CD4-positive, alpha-beta T cell treated with Interleukin-4 for 4 hours (primary cell): ENCODE measurements at places on chromosomes 3 and 15.
A peak's percentile ranks its signal among the peaks of the same experiment; 100 is the strongest.

GRCh38 chr15:52438047-52438446 lies 90.6 kb downstream of the MYO5A start:
- no peak for DNase-seq

- DNase-seq, result no peak
Measured at GRCh38 chr3:57074135-57074534, 13.7 kb downstream of the SPATA12 start.

- DNase-seq, result no peak
Measured at GRCh38 chr15:34578283-34578674, 5.2 kb downstream of the GOLGA8B start.

- no peak for DNase-seq
Measured at GRCh38 chr15:32952901-32953532, 235.2 kb downstream of the GREM1 start.

- no peak for DNase-seq
Measured at GRCh38 chr3:14750650-14751049, 68.1 kb upstream of the FGD5 start.

DNA sequence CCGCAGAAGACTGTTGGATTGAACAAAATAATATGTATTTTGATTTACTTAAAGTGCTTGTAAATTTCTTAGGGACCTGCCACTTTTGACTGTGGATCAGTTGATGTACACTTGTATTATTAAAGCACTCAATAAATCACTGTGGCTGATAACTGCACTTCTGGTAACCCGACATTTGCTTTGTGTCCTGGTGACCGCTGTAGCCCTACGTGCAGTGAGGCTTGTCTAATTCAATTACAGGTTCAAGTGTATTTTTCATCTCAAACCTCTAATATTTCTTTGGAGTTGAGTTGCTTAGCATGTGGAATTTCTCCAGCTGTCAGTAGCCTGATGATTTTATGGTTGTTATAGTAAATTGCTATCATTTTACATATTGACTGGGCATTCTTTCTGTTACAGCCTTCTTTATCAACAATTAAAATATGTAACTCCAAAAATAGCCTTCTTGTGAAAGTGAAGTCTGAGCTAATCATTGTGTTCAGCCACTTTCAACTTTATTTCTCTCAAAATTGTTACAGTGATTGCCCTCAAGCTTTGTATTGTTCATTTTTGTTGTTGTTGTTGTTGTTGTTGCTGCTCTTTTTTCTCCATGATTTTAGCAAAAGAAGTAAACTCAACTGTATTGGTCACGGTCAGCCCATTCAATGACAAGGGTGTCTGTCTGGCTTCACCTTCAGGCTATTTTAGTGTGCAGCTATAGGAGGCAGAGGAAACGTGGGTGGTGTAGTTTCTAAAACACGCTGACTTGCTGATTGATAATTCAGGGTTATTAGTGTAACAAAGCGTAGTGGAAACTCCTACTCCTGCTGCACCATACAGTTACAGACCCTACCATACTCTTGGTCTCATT lies 215.1 kb upstream of the UBE2E1 start:
- DNase-seq, result no peak

- no peak for DNase-seq
Measured at GRCh38 chr15:31372635-31373091, 46.0 kb downstream of the KLF13 start.

- DNase-seq, result no peak
Measured at GRCh38 chr15:41474436-41474835, 19.2 kb upstream of the ITPKA start.

GRCh38 chr15:29570121-29570947 lies 251.9 kb downstream of the TJP1 start:
- DNase-seq, result no peak

GRCh38 chr15:31605467-31605931 lies 278.9 kb downstream of the KLF13 start:
- no peak for DNase-seq

DNA sequence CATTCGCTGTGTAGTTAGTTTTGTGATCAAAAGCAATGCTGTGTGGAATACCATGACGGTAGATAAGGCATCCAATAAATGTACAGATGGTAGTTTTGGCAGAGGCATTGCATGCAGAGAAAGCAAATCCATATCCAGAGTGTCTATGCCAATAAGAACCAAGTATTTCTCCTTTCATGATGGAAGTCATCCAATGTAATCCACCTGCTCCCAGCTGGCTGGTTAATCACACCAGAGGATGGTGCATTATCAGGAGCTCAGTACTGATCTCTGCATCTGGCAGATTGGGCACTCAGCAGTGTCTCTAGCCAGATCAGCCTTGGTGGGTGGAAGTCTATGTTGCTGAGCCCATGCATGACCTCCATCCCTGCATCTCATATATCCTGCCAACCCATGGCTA lies 677.7 kb upstream of the NECTIN3 start:
- DNase-seq, result no peak

- DNase-seq, result no peak
Measured at GRCh38 chr15:65885668-65886218, 16.5 kb downstream of the RAB11A start.

- no peak for DNase-seq
Measured at GRCh38 chr3:8529181-8529637, 27.6 kb downstream of the LMCD1 start.

DNA sequence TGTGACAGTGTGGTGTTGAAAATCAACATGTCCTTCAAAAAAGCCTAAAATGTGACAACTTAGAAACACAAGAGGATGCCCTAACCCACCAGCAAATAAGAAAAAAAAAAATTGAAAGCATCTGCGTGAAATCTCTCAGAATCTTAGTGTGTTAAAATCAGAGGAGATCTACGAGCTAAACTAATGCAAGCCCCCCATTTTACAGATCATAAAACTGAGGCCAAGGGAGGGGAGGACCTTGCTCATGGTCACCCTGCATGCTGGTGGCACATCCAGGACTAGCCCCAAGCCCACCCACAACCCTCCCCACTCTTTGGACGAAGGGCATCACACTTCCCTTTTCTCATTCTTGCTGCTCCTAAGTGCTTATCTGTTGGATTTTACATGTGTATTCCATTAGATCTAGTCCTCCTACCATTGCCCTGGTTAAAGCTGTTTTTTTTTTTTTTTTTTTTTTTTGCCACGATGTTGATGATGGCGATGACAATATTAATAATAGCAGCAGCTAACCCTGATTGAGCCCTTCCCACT lies 29.1 kb upstream of the NOX5 start:
- no peak for DNase-seq

- no peak for DNase-seq
Measured at GRCh38 chr3:8776406-8776805, 7.0 kb upstream of the OXTR start.

- no peak for DNase-seq
Measured at GRCh38 chr15:96358001-96358801, 27.7 kb downstream of the NR2F2 start.

DNA sequence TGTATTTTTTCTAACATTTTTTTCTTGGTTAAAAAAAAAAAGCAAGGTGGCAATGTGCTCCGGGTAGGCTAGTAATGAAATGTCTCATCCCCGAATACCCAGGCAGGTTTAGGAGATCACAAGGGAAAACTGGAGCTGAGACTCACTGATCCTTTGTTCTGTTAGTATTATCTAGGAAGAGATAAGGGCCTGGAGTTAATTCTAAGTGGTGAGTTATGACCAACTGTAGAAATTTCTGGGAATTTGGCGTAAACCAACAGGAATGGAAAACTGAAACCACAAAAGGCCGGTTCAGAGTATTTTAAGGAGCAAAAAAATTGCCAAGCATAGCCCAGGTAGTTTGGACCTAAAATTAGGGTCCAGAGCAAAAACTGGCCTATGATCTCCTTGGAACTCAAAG lies 12.4 kb downstream of the PPM1M start:
- DNase-seq, result no peak

- DNase-seq, result peak; percentile 66
Measured at GRCh38 chr3:151156618-151157216, 46.3 kb downstream of the GPR171 start.

DNA sequence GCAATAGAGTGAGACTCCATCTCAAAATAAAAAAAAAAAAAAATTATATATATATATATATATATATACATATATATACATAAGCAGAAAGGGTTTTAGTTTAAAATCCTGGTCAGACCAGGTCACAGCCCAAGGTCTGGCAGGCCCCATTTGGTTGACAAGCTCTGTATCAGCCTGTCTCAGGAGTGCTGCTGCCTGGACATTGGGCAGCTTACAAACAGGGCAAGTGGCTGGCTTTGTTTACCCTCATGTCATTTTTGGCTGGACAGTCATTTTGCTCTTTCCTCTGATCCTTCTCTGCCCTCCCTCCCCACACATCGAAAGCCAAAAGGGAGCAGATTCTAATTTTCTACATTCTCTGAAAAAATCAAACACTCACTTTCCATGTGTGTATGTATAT lies 26.7 kb upstream of the KLHL6 start:
- no peak for DNase-seq

DNA sequence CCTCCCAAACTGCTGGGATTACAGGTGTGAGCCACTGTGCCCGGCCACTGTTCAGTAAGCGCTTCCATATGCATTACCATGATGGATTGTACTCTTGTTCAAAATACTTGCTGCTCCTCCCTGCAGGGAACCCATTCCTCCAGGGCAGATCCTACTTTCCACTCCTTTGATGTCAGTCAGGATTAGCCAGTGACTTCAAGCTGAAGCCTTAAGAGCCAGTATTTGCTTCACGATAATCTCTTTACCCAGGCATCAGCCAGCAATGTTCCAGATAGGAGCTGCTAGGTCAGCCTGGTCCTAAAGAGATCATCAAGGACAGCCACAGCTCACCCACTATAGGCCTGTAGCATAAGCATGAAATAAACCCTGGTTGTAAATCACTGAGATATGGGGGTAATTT lies 96.5 kb upstream of the UBE2E2 start:
- no peak for DNase-seq

GRCh38 chr3:127867986-127868385 lies 45.7 kb upstream of the MGLL start:
- DNase-seq, result no peak

DNA sequence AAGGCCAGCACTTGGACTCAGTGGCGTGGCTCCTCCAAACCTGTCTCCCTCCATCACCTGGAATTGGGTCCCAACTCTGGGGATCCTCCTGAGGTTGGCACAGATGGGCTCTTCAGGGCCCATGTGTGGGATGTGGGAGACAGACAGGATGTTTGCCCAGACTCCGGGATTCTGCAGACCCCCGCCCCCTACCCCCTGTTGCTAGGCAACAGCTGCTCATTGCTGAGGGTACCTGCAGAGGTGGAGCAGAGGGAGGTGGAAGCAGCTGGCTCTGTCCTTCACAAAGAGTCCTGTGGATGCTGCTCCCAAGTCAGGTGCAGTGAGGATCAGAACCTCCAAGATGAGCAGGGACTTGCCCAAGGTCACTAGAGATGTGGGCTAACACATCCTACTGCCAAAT lies 40.0 kb upstream of the SLC6A1 start:
- DNase-seq, result no peak

DNA sequence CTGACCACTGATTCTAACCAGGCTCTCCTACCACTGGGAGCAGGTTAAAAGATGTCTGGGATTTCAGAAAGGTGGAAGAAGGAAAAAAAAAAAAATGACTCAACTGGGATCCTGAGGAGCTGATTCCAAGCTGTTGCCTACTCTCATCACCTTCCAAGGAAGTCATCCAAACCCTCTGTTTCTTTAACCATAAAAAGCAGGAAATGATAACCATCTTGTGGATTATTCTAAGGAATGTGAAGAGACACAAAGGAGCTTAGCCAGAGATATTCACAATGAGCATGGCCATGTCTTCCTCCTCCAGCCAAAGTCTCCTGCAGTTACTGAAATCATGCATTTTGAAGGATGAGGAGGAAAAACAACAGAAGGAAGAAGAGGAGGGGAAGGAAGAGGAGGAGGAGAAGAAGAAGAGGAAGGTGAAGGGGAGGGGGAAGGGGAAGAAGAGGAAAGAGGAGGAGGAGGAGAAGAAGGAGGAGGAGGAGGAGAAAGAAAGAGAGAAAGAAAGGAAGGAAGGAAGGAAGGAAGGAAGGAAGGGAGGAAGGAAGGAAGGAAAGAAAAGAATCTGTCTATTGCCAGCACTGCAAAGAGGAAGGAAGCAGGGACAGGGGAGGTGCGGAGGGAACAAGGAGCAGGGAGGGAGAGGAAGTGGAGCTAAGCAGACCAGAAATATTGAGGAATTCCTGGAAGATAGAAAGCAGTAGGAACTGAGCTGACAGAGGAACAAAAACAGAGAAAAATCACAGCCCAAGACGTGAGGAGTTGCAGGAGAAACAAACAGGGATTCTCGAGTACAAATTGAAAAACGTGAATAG lies 229.2 kb downstream of the UACA start:
- DNase-seq, result no peak

GRCh38 chr15:34993877-34994276 lies 5.8 kb upstream of the ZNF770 start:
- no peak for DNase-seq

DNA sequence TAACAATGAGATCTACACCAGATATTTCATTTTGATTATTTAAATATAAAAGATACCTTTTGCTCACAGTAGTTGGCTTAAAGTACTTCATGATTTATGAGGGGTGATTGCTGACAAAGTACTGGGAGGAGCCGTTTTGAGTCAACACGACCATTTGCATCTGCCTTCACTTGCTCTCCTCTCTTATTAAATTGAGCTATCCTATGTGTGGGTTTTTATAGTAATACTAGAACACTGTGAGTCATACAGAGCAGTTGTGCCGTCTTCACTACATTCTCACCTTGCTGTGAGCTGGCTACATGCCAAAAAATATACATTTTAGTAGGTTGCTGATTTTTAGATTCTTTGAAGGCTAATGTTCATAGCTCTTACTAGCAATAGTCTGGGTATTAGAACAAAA lies 161.2 kb downstream of the ALCAM start:
- DNase-seq, result peak; percentile 14
